ENCODE measurements at places on chromosomes 2 and 18.

GRCh38 chr18:5066380-5066977 is 130.6 kb downstream of the AKAIN1 start:
- DNase-seq = no peak

DNA sequence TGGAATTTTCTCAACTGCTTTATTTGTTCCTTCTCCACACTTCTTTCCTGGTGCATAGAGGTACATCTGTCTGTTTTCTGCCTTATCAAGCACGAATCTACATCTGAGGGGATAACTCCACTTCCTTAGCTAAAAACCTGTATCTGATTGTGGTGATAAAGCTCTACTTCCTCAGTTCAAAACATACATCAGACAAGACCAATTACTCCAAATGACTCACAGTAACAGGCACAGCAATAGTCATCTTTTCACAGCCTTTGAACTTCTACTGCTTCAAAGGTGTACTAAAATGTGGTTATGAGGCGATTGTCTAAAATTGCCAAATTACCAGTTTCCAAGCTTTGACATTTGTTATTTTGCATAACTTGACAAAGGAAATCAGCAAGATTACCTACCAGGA is 803.6 kb upstream of the ZEB2 start:
- no peak for DNase-seq

- DNase-seq = no peak
Observed at GRCh38 chr2:238106339-238106697, 6.2 kb downstream of the ESPNL start.

GRCh38 chr18:55234366-55235093 is 275.3 kb upstream of the CCDC68 start:
- DNase-seq = no peak

GRCh38 chr2:86062043-86062442 is 43.6 kb downstream of the POLR1A start:
- DNase-seq = no peak

DNA sequence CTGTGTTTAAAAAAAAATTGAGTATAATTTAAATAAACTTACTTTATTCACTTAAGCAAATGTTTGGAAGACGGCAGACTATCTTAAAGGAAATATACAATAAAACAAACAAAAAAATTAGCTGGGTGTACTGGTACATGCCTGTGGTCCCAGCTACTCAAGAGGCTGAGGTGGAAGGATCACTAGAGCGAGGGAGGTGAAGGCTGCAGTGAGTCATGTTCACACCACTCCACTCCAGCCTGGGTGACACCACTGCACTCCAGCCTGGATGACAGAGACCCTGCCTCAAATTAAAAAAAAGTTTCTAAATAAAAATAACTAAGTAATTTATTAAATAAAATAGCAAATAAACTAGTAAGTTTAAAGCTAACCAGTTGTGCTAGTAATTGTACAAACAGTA is 7.5 kb downstream of the PUM2 start:
- DNase-seq = no peak

DNA sequence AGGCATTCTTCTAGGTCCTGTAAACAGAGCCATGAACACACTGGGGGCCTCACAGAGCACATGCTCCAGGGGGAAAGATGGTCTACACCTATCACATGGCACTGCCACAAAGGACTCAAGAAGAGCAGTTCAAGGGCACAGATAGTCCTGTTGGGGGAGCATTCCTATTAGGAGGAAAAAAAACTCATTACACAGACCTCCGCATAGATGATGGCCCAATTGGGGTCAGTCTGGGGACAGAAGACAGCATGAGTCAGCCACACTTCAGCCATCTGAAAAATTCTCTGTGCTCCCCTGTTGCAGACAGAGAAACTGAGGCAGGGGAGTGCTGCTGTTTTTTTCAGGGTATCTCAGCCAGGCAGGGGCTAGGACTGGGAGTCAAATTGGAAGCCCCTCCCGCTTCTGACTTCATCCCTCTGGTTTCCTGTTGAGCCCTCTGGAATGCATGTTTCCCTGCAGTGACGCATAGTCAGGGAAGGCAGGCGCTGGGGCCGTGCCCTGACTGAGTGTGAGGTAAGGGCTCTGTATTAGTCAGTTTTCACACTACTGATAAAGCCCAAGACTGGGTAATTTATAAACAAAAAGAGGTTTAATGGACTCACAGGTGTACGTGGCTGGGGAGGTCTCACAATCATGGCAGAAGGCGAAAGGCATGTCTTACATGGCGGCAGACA is 67.9 kb downstream of the RHOB start:
- no peak for DNase-seq

GRCh38 chr2:151481744-151482143 is 72.0 kb downstream of the RIF1 start:
- no peak for DNase-seq

- no peak for DNase-seq
Observed at GRCh38 chr2:69943000-69943842, 18.2 kb downstream of the ASPRV1 start.

DNA sequence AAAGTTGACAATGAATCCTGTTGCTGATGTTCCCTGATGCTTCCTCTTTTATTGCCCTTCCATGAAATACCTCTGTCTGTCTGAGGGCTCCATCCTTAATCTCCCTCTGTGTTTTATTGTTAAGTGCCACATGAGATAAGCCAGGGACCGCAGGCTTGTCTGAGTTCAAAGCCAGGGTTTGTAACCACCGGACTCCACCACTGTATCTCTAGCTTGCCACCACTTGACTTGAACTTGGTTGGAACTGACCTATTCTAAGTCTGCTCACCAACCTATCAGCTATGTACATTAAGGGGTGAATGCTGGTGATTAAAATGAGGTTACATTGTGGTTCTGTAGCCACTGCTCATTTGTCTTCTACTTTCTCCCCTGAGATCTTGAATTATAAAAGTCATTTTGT is 328.5 kb upstream of the ZEB2 start:
- no peak for DNase-seq

Measured in stimulated activated CD4-positive, alpha-beta T cell treated with anti-CD3 and anti-CD28 coated beads, Interleukin-1b, Interleukin-23, amount 100 ng/mL, for 1 hour (primary cell).